ENCODE measurements at places on chromosomes 4 and X.

DNA sequence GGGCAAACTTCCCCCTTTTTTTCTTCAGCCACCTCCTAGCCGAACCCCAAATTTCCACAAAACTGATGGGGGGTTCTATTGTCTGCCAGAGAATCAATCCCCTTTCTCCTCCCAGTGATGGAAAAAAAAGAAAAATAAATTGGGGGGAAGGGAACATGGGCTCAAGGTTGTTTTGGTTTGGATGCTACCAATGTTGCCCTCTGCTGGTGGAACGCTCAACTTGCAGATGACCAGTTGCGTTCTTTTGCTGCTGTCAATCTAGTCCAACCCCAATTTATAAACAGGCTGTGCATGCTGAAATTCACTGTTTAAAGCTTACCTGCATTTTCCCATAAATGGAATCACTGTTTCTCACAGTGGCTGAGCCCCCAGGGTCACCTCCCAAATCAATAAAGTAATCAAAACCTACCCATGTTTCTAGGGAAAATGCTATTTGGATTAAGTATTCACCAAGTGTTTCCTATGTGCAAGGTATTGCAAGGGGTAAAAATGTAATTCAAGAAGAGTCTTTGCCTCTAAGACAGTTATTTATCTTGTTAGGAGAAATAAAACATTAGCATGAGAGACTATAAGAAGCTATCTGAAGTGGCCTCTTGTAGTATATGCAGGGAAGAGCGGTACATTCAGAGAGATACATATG is 116.7 kb upstream of the TMEM164 start:
- DNase-seq, result peak; percentile 47

DNA sequence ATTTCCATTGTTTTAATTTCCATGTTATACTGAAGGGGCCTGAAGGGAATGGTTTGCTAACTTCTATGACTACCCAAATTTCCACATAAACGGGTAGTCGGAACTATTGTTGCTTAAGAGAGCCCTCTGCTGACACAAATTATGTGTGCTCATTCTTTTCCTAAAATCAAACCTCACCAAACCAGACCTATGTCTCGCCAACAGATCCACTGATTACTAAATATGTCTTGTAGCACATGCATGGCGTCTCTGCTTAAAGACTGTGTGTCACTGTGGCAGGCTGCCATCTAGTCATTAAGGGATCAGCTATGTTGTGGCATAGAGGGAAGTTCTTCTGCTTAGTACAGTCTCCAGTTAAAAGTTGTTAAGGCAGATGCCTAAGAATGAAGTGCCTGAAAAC is 25.1 kb downstream of the PIR start:
- peak; percentile 44 for DNase-seq

DNA sequence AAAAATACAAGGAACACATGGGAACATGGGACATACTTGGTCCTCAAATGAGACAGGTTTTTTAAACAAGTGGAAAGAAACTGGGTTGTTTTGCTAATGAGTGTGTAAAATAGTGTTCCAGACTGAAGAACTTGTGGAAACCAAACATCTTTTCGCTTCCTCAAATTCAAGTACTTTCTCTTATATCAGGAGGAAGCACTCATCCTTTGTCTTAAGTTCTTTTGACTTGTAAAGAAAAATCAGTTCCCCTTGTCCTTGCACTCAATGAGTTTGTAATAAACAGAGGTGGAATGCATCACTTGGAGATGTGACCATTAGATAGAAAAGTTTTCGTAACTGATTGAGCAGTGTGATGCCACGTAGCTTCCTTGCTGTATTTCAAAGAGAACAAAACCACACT is 101.1 kb downstream of the PHOX2B start:
- DNase-seq, result no peak

DNA sequence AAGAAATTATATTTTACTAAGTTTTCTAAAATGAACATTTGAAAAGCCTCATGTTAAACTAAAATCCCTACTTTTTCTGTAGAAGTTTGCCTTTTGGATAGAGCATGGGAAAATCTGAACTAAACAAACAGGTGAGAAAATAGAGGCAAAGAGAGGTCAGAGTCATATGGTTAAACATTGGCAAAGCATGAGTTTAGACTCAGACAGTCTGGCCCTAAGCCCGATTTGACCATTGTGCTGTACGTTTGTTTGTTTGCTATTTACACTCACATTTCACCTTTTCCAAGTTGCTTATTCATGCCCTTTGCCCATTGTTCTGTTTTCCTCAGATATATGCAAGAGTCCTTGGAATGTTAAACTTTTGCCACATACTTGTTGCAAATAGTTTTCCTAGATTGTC is 85.4 kb downstream of the TIGD2 start:
- DNase-seq, result no peak

GRCh38 chr4:78451407-78451806 is 100.2 kb upstream of the ANXA3 start:
- DNase-seq, result no peak

DNA sequence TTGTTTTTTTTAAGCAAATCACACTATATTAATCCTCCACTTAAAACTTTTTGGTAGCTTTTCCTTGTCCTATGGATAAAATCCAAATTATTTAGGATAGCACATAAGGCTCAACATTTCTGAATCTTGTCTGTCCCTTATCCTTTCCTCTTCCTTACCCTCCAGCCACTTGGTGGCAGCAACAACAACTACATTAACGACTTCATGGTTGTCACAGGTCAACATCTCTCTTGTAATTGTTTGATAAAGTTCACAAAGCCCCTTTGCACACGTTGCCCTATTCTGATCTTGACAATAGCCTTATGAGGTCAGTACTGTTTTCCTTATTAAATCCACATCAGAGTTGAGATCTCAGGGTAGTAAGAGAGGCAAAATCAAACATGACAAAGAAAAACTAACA is 269.0 kb upstream of the PABPC4L start:
- DNase-seq, result peak; percentile 13

GRCh38 chrX:12791257-12792228 is at the start of gene PRPS2:
Gene PRPS2 (plus strand): TSS chrX:12791412. CDS start chrX:12791498, 86 bp downstream.
- DNase-seq, result peak; percentile 50

GRCh38 chr4:146521541-146522097 is at the start of gene SLC10A7:
Gene SLC10A7 (minus strand): TSS chr4:146521940. CDS start chr4:146521717, 223 bp downstream.
- DNase-seq, result peak; percentile 71

Measured in fibroblast of upper back skin (primary cell).